ENCODE measurements at places on chromosomes 7 and 10.
A peak's percentile ranks its signal among the peaks of the same experiment; 100 is the strongest.

DNA sequence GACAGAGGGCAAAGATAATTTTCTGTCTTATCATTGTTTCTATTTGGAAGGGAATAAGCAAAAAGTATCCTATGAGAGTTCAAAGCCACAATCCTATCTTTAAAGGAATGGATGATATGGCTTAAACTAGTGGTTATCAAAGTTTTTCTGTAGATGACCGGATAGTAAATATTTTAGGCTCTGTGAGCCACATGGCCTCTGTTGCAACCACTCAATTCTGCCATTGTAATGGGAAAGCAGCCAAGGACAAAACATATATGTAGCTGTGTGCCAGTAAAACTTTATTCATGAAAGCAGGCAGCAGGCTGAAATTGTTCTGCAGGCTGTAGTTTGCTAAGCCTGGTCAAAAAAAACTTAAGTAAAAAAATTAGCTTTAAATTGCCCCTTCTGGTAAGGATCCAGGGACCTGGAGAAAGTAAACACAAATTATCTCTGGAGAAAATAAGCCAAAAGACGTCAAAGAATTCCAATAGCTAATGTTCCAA lies 73.3 kb downstream of the THSD7A start:
- no peak for DNase-seq

GRCh38 chr7:29956487-29956836 lies 33.1 kb downstream of the SCRN1 start:
- no peak for DNase-seq

- DNase-seq = no peak
Measured at GRCh38 chr10:5423771-5424170, 11.4 kb downstream of the NET1 start.

- DNase-seq = no peak
Measured at GRCh38 chr10:70914316-70914864, 26.0 kb upstream of the PCBD1 start.

DNA sequence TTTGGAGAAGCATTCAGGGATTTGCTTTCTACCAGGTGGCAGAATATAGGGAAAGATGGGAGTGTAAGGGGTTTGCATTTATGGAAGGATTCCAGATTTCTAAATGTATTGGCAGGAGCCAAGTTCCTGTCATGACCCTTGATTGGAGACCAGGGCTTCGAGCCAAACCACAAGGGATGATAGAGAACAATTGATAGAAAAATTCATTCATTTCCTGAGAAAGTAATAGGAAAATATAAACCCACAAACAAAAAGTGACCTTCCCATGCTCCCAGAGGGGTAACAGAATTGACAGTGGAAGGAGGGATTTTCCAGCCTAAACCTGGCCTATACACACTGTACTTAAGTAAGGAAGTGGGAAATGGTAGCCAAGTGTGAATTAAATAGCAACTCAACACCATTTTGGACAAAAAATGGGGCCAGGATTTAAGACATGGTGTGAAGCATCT lies 22.4 kb upstream of the IFIT2 start:
- DNase-seq = no peak

- no peak for DNase-seq
Measured at GRCh38 chr7:6359021-6359420, 86.6 kb upstream of the CYTH3 start.

DNA sequence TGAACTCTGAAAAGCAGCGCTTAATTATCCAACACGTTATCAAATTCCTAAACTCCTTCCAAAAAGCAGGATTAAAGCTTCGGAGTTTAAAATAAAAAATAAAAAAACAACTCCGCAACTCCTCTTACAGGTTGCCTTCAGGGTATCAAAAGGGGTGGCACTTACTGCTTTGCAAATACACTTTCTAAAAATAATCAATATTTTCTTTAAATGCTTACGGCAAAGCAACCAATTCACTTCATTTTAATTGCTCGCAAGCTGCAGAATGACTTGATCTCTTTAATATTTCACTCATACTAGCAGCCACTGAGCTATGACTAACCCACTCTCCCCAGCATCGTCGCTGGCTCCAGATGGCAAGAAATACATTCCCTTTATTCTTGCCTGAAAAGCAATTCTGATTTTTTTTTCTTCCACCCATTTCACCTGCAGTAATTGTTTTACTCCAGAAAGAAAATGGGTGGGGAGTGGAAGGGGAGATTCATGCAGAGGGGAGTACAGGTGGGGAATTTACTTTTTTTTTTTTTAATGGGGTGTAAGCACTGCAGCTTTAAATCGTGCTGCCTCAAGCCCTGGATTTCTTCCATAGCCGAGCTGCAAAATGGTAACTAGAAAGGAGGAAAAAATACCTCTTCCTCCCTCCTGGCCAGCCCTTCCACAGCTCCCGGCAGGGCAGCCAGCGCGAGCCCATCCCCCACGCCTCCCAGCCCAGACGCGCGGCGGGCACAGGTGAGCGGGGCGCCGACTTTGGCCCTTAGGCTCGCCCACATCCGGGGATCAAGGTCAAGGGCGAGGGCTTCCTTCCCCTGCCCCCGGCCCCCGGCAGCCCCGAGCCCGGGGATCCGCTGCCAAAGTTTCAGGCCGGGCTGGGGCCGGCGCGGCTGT lies 54.2 kb upstream of the FHIP2A start:
- DNase-seq = no peak

DNA sequence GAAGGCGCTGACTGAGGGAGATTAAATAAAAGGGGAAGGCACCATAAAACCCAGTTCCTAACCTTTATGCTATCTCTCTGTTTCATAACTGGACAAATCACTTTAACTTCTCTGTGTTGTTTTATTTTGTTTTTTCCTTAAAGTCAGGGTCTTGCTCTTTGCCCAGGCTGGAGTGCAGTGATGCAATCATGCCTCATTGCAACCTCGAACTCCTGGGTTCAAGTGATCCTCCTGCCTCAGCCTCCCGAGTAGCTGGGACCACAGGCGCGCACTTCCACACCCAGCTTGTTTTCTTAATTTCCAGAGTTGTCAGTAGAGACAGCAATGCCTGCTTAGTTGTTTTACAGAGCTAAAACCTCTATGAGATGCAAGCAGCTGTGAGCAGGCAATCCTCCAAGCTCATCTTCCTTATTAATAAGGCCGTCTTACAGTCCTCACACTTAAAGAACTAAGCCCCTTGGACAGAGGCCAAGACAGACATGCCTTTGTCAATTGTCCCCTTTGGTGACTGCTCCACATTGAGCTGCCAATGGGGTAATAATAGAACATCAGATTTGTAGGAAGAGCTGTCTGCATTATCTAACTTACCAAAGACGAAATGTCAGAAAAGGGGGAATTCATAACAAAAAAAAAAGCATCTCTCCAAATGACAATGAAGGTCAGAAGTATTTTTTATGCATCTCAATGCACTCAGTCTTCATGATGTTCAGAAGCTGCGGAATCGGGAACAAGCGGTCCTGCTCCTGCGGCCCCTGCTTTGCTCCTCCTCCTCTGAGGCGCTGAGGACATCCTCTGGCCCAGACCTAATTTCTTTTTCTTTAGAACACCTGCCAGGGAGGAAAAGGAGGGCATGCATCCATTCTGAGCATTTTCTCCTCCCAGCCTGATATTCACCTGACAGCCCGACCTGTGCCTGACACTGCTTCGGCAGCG lies 62.7 kb upstream of the RNF32 start:
- DNase-seq = no peak

GRCh38 chr7:18993933-18994668 lies 123.3 kb downstream of the TWIST1 start:
- DNase-seq = no peak

GRCh38 chr10:133170092-133170491 lies 10.1 kb downstream of the KNDC1 start:
- no peak for DNase-seq

DNA sequence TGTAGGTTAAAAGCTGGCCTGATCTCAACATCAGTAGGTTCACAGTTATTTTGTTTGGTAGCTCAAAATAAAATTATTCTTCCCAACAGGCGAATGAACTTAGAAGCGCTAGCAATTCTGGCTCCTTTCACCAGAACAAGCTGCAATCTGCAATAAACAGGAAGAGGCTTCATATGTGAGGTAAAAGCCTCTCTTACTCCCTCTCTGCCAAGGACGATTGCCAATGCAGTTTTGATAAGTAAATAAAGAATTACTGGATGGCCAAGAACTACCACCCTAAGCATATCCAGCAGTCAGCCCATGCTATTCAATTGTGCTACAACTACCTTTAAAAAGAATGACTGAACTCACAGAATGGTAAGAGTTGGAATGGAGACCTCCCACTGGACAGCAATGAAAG lies 150.0 kb upstream of the LAMB4 start:
- DNase-seq = no peak

GRCh38 chr10:88731296-88731695 lies 25.2 kb downstream of the LIPK start:
- DNase-seq = no peak

- no peak for DNase-seq
Measured at GRCh38 chr10:91289305-91289704, 68.8 kb downstream of the PCGF5 start.

DNA sequence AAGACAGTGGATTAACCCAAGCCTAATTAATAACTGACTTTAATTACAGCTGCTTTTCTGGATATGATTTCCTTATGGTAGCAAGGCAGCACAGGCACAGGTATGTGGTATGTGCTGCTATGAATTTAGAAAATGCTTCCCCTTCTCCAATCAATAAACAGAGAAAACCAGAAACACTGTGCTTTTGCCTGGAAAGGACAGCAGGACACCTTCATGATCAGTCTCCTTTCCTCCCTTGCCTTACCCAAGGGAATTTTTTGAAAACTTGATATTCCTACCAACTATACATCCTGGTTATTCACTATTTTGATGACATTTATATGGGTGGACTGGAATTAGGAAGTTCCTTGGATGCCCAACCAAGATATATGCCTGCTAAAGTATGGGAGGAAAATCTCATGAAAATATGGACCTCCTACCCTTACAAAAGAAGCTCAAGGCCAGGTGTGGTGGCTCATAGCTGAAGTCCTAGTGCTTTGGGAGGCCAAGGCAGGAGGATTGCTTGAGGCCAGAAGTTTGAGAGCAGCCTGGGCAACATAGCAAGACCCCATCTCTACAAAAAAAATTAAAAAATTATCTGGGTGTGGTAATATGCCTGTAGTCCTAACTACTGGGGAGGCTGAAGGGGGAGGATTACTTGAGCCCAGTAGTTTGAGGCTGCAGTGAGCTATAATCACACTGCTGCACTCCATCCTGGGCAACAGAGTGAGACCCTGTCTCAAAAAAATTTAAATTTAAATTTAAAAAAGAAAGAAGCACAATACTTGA lies 106.3 kb upstream of the WAC start:
- no peak for DNase-seq

DNA sequence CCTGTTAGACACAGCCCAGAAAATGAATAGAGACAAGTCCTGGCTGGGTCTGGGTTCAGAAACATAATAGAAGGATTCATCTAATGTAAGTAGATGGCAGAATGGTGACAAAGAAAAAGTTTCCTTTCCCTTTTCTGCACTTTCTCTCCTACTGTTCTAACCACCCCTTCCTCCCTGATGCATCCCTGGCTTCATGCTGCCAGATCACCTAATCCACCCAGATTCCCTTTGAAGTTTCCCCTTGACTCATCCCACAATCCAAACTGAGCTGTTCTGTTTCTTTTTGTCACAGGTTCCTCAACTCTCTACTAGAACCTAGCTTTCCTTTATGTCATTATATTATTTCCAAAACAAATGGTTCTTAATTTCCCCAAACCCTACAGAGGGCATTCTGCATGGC lies 1.1 kb upstream of the MACC1 start:
- DNase-seq = no peak

GRCh38 chr10:27628621-27629020 lies 117.0 kb downstream of the MKX start:
- no peak for DNase-seq

GRCh38 chr7:30987178-30987577 lies 23.4 kb downstream of the GHRHR start:
- DNase-seq = no peak

DNA sequence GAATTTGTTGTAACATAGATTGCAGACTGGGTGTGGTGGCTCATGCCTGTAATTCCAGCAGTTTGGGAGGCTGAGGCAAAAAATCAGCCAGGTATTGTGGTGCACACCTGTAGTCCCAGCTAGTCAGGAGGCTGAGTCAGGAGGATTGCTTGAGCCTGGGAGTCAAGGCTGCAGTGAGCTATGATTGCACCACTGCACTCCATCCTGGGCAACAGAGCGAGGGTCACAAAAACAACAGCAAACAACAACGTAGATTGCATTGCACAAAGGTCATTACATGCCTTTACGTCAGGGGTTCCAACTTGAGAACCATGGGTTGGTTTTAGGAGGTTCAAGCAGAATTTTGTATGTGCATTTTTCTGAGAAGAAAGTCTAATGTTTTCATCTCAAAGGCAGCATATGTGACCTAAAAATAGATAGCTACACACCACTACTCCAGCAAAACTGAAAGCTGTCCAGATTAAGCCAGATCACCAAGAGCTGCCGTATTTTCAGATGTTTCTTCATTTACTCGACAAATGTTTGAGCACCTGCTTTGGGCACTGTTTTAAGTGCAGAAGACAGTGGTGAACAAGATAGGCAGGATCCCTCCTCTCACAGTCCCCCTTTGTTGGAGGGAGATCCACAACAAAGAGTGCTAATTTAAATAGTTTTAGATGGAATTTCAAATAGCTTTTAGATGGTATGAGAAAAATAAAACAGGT lies 28.3 kb upstream of the CYP26C1 start:
- no peak for DNase-seq

GRCh38 chr10:1036341-1036791 lies 10.7 kb upstream of the IDI2 start:
- no peak for DNase-seq

- no peak for DNase-seq
Measured at GRCh38 chr7:123004931-123005330, 9.4 kb upstream of the TAS2R16 start.

DNA sequence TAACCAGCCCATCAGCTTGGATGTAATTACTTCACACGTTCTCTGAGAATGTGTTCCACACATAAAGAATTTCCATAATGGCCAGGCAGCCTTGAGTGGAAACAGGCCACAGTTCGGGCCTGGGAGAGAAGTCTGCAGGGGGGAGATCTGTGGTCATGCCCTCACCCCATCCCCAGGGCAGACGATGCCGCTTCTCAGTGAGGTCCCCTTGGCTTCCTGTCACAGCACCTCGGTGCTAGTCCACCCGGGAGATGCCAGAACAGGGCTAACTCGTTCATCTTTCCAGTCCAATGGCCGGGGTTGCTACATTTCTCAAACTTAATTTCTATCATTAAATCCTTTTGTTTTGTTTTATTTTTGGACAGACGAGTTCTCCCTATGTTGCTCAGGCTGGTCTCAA lies 624.1 kb downstream of the PTPRN2 start:
- no peak for DNase-seq

- no peak for DNase-seq
Measured at GRCh38 chr7:150365673-150366398, 2.8 kb upstream of the REPIN1 start.

GRCh38 chr10:77696584-77696983 lies 59.0 kb upstream of the KCNMA1 start:
- no peak for DNase-seq

DNA sequence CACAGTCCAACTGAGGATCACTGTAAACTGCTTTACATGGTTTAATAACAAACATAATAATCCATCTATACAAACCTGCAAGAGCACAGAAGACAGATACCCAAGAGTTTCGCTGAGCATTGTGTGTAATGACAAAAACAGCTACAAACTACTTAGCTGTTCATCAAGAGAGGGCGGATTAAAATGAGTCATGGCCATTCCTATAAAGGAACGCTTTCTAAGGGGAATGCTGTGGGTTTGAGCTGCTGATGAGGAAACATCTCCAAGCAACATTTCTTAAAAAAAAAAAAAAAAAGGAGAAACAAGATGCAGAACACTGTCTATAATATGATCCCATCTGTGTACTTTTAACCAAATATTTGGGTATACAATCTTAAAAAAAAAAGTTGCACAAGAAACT lies 33.8 kb downstream of the VOPP1 start:
- DNase-seq = no peak

GRCh38 chr7:6419310-6419773 lies 28.4 kb downstream of the DAGLB start:
- peak; percentile 48 for DNase-seq
